ENCODE measurements at places on chromosomes 3 and 15.

GRCh38 chr3:151816091-151816604 lies 2.2 kb downstream of the AADAC start:
- DNase-seq: peak; percentile 96

DNA sequence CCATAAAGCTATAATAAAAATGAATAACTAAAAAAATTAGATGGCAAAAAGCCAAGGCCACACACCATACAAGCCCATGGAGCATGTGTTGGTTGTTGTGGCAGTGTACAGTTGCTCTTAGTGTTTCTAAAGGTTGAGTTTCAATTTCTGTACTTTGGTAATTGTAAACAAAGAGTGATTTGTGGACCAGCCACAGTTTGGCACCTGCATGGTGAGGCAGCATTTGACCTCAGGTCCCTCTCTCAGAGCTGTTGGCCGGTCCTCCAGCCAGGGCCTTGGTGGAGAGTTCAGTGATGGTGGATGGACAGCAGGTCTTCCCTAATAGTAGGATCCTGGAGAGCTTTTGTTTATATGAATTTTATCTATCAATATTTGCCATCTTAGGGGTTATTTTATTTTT lies 5.6 kb downstream of the ACAD9 start:
- DNase-seq: no peak

DNA sequence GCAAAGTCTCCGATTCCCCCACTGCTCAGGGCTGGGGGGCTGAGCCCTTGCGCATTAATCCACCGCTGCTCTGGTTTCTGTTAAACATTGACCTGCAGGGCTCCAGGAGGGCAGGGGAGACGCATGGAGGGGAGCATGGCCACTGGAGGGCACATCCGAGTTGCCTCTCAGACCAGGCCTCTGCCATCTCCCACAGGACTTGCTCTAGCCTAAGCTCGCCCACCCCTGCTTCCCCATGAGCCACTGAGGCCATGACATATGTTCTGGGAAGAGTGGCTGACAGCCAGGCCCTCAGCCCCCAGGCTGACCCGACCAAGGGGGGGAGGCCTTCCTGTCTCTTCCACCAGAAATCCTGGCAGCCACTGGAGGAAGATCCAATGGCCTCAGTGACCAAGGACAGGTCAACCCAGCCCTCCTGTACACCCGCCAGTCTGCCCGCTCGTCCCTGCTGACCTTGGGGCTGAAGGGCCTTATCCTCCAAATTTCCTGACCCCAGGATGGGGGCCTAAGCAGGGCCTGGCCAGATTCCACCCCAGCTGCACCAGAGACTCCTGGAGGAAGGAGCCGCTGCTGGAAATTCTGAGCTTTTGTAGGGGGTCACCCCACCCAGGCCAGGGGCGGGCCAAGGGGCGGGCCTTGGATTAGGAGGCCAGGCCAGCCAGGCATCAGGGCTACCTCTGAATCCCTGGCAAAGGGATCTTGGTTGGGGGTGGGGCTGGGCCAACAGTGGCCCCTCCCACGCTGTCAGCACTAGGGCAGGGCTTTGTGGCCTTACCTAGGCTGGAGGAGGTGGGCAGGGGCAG lies at the start of gene HYAL1:
TSS of gene HYAL1 (minus strand) at position 562 of the 803 bp plus-strand sequence. CDS start 618 bp downstream, outside the sequence.
- peak; percentile 23 for DNase-seq

DNA sequence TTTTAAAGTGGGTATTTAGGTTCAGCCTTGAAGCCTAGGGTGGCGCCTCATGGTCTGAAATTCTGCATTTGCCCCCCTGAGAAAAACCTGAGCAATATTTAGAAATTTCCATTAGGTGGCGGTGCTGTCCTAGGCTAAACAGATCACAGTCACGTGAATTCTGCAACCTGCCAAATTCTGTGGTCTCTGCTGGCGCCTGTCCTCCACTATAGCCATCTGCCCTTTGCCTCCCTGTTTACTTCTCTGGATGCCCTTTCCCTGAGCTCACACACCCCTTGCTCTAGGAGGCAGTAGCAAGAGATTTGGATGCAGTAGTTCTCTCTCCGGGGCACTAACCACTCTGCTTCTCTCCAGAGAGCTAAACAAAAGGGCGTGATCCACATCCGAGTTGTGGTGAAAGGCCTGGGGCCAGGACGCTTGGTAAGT lies 9.1 kb downstream of the MRPS11 start:
- DNase-seq: peak; percentile 53

- peak; percentile 79 for DNase-seq
These were observed 32.8 kb downstream of the TMEM212 start for GRCh38 chr3:171875923-171876412.

GRCh38 chr3:169250000-169250399 lies 413.5 kb downstream of the MECOM start:
- no peak for DNase-seq

DNA sequence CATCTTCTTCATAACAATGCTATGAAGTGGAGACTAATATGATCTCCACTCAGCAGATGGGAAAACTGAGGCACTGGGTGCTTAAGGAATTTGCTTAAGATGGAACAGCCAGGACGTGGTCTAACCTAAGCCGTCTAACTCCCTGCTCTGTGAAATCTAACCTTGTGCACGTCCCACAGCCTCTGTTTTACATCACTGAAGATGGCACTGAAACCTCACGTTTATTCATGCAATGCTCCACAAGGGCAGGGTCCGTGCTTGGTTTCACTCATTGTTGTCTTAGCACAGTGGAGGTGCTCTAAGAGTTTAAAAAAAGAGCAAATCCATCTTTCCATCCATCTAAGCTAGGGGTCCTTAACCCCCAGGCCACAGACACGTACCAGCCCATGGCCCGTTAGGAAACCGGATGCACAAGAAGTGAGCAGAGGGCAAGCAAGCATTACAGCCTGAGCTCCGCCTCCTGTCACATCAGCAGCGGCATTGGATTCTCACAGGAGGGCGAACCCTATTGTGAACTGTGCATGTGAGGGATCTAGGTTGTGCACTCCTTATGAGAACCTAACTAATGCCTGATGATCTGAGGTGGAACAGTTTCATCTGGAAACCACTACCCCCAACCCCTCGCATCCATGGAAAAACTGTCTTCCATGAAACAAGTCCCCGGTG lies 118.0 kb downstream of the FOXP1 start:
- DNase-seq: no peak

DNA sequence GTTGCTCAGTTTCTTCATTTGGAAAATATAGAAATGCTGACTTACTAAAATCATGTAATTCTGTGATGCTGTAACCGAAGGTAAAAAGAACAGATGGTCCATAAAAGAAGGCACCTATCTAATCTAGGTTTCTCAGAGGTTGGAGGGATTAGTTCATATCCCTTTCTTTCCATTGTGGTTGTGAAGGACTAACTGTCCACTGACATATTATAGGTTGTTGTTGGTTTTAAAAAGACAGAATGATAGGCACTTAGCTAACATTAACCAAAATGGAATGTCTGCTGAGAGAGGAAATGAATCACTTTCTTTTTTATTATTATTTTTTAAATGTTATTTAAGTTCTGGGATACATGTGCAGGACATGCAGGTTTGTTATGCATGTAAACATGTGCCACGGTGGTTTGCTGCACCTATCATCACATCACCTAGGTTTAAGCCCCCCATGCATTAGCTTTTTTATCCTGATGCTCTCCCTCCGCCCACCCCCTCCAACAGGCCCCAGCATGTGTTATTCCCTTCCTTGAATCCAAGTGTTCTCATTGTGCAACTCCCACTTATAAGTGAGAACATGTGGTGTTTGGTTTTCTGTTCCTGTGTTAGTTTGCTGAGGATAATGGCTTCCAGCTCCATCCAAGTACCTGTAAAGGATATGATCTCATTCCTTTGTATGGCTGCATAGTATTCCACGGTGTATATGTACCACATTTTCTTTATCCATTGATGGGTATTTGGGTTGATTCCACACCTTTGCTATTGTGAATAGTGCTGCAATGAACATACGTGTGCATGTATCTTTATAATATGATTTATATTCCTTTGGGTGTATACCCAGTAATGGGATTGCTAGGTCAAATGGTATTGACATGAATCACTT lies 45.8 kb downstream of the ALDH1A2 start:
- DNase-seq: peak; percentile 83

- DNase-seq: no peak
These were observed 26.0 kb upstream of the CYP11A1 start for GRCh38 chr15:74393423-74393822.

DNA sequence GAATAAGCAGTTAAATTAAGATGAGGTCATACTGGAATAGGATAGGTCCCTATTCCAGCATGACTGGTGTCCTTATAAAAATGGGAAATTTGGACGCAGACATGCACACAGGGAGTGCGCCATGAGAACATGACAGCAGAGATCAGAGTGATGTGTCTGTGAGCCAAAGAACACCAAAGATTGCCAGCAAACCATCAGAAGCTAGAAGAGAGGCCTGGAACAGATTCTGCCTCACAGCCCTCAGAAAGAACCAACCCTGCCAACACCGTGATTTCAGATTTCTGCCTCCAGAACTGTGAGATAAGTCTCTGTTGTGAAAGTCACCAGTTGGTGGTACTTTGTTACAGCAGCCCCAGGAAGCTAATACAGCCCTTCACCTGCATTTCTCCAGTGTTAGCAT lies 34.7 kb downstream of the EPHB1 start:
- DNase-seq: no peak

GRCh38 chr3:8210882-8211341 lies 290.7 kb upstream of the LMCD1 start:
- DNase-seq: no peak

- DNase-seq: no peak
These were observed 3.2 kb downstream of the SFMBT1 start for GRCh38 chr3:53042651-53043050.

GRCh38 chr3:14123308-14124222 lies 1.1 kb downstream of the CHCHD4 start:
- no peak for DNase-seq

- peak; percentile 43 for DNase-seq
These were observed 93.6 kb upstream of the CGNL1 start for GRCh38 chr15:57282686-57283085.

GRCh38 chr15:40721701-40722100 lies 26.7 kb downstream of the RAD51 start:
- no peak for DNase-seq

- DNase-seq: peak; percentile 10
These were observed 14.1 kb downstream of the ANAPC13 start for GRCh38 chr3:134471521-134472193.

GRCh38 chr3:160931474-160931873 lies 173.7 kb downstream of the B3GALNT1 start:
- DNase-seq: no peak

Data from amniotic epithelial cell (primary cell).